Stimulated activated CD4-positive, alpha-beta T cell treated with anti-CD3 and anti-CD28 coated beads, Interleukin-1b, Interleukin-23, amount 100 ng/mL, for 1 hour (primary cell): ENCODE measurements at places on chromosomes 1 and 21.

DNA sequence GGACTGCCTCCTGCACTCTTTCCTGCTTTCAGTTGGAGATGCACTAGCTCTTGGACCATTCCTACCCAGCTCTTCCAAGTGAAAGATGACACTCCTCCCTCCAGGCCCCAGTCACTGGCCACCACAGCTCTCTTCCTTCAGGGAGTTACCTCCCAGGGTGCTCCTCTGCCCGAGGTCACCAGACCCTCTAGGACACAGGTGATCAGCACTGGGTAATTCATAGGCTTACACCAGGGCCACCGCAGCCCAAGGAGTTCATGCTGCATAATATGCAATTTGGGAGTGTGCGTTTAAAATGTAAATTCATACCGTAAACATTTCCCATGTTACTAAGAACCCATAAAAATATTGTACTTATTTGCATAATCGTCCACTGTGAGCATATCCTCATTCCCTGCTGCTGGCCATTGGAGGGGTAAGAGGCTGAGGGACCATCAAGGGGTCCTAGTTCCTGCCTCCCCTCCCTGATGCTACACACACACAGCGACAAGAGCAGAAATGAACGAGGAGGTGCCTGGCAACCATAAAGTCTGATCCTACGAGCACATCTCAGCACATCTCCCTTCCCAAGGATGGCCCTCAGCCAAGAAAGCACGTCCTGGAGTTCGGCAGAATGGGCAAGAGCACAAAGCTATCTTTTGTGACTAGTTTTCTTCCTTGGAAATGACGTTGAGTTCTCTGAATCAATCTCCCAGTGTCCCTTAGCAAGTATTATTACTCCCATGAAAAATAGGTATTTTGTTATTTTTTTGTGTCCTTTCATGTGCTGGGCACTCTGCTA, 222.9 kb upstream of the RAB4A start:
- DNase-seq = no peak

DNA sequence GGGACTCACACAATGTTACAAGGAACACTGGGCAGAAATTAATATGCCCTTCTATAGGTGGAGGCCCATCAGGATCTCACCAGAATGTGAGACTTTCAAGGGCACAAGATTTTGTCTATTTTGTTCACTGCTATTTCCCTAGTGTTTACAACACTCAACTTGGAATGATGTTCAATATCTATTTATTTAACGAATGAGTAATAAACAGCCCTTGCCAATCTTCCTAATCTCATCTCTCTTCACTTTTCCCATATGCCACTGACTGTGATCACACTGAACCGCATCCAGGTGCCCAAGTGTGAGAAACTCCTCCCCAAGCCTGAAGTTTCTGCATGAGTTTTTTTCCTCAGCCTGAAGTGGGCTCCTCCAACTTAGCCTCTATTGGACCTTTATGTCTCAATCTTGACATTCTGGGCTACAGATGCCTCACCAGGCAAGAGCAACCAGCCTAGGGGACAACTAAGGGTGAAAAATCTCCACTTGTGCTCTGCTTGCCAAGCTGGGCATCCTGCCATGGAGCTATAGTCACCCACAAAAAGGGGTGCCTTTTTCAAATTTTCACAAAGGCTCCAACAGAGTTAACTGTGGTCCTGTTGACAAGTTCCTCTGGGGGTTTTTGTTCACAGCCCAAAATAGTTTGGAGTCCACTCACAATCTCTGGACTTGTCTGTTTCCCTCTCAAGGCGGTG, 105.6 kb downstream of the PLPP3 start:
- no peak for DNase-seq

DNA sequence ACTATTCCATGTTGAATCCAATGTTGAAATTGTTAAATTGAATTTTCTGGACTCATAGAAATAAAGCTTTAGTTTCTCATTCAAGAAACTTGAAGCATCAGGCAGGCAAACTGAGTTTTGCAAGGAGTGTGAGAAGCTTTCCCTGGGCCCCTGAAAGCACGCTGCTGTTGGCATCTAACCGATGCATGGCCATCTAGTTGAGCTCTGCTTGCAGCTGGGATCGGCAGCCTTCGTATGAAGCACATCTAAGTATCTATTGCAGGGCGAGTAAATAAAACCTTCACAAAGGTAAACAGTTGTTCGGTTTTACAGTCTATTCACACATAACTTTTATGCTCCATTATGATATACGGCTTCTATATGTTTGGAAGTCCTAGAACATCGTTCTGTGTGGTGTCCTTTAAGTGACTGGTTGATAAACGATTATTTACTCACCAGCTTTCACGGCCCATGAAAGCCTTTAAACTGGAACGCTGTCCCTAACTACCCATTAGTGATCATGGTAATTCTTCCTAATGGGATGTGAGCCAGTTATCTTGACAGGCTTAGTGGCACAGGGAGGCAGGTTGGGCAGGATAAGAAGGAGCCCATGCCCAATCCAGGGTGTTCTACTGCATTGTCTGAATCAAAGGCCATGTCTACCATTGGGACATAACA, 71.7 kb downstream of the SEC16B start:
- no peak for DNase-seq

DNA sequence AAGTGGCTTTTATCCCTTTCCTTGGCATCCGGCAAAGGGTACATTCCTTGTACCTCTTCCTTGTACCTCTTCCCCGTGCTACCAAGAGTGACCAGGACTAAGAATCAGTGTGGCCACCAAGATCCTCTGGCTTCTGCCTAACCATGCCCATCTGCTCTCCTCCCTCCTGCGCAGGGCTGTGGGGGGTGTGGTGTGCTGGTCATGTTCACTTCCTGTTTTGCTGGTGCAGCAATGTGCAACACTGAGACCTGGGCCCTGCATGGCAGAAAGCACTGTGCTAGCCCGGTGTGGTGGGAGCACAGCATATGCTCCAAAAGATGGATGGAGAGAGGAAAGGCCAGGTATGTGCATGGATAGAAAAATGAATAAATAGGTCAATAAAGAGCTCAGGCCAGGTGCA, 33.3 kb upstream of the TENT5C start:
- DNase-seq = no peak

DNA sequence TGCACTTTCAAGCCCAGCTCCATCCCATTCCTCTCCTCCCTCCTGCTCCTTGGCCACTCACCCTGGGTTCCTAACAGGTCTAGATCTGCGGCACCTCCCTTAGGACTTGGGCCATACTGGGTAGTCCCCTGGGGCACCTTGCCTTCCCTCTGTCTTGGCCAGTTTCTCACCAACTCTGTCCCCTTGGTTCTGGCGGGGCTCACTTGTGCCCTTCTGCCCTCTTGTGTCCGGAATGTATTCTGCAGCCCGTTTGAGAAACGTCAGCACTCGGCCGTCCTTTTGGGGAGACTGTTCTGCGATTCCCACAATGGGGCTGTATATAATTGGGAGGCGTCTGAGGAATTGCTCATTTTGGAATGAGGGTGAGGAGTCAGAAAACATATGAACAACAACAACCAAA, 162.4 kb downstream of the ZSCAN20 start:
- DNase-seq = no peak

GRCh38 chr1:160744852-160745520, 5.9 kb downstream of the SLAMF7 start:
- no peak for DNase-seq

DNA sequence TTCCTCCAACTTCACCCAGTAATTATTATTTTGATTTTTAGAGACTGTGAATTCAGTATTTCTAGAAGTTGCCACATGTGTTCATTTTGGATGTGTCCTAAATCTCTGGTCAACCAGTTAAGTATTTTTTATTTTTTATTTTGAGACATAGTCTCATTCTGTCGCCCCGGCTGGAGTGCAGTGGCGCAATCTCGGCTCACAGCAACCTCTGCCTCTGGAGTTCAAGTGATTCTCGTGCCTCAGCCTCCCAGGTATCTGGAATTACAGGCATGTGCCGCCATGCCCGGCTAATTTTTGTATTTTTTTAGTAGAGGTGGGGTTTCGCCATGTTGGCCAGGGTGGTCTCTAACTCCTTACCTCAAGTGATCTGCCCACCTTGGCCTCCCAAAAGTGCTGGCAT, 8.0 kb downstream of the MACF1 start:
- DNase-seq = no peak

DNA sequence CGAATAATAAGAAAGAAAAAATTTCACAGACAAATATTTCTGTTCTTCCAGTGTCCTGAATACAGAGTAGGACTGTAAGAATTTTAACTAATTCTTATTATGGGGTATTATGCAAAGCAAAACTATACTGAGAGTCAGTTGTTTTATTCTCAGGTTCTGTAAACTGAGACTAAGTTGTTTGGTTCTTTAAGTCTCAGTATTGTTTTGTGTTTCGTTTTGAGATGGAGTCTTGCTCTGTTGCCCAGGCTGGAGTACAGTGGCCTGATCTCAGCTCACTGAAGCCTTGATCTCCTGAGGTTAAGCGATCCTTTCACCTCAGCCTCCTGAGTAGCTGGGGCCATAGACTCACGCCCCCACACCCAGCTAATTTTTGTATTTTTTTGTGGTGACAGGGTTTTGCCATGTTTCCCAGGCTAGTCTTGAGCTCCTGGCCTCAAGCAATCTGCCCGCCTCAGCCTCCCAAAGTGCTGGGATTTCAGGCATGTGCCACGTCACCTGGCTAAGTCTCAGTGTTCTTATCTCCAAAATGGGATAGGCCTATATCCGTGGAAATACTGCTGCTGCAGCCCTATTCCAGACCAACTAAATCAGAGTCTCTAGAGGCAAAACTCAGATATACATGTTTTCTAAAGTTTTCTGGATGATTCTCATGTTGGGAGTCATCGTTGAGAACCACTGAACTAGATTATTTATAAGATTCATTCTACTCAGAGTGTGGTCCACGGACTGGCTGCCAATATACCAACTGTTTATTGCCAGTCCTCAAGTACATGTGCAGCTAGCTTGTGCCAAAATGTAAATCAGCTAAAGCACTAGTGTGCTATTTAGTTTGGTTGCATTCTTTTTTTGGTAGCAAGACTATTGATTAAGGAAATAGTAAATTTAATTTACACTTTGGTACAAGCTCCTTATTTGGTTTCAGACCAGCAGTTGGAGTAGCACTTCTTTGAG, 116.6 kb downstream of the HS2ST1 start:
- no peak for DNase-seq

DNA sequence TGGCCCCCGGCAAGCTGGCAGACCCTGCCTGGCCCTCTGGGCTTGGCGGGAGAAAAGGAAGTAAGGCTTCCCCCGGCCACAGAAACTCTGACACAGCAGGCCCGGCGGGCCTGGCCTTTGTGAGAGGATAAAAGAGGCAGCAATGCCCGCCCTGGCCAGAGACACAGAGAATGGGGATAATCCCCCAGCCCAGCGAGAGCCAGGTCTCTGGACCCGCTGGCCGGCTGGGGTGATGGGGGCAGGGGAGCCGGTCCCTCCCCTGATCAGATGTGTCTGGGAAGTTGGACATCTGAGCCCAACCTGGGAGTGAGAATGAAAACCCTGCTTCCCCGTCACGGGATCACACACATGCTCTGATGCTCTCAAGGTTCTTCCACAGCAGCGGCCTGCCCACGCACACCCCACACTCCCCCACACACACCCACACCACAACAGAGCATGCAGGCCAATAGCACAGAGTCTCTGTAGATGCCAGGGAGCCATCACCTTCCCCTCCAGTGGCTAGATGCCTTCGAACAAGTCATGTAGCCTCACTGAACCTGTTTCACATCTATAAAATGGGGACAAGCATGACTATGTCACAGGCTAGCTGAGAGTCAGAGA, 4.2 kb downstream of the RSPO1 start:
- DNase-seq = no peak

DNA sequence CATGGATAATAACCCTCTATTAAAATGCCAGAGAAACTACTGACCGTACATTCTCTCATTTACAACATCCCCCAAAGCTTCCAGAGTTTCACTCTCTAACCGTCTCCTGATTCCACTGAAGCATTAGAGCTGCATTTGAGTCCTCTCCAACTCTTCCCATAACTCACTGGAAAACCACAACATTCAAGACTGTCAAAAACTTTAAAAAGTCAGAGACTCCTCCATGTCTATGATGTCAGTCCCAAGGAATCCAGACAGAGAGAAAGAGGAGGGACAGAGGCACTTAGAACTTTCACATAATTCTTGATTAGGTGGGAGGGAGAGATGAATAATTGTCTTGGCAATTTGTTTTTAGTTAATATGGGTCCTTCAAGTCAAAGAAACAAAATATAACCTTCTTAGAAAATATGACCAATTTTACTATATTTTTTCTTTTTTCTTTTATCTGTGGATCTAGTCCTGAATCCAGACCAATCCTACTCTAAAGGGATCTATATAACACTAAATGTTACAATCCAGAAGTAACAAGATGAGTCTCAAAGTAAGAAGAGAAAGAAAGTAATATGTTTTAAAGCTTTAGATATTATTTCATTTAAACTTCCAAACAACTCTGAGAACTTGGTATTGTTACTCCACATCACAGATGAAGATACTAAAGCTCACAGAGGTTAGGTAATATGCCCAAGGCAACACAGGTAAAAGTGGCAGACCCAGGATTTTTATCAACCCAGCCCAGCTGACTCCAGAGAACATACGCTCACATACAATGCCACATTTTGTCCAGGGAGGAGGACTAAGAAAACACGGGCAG, 23.8 kb downstream of the OTUD7B start:
- no peak for DNase-seq

- no peak for DNase-seq
Observed at GRCh38 chr1:248855580-248855979, 3.3 kb downstream of the ZNF692 start.

DNA sequence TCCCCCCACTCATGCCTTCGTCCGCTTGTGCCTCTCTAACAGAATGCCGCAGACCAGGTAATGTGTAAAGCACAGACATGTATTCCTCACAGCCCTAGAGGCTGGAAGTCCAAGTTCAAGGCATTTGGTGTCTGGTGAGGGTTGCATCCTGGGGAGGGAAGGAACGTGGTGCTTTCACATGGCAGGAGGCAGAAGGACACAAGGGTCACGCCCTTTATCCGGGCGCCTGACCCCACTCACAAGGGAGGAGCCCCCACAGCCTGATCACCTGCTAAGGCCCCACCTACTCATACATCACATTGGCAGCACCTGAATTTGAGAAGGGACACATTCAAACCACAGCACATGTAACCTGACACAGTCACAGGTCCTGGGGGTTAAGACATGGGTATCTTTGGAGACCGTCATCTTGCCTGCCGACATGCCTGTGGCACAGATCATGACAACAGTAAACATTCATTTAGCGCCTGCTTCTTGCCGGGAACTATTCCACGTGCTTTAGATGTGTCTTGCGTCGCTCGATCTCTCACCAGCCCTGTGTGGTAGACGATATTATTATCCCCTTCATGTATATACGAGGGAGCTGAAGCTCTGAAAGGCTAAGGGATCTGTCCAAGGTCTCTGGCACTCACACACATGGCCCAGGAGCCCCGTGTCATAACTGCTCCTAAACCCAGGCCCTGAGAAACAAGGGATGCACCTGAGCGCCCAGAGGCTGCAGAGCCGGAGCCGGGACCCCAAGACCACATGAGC, 235.6 kb downstream of the NPHP4 start:
- DNase-seq = no peak
